ENCODE measurements at places on chromosomes 6 and 20.
A peak's percentile ranks its signal among the peaks of the same experiment; 100 is the strongest.

- no peak for DNase-seq
These were observed 22.3 kb downstream of the COL20A1 start for GRCh38 chr20:63315240-63315689.

DNA sequence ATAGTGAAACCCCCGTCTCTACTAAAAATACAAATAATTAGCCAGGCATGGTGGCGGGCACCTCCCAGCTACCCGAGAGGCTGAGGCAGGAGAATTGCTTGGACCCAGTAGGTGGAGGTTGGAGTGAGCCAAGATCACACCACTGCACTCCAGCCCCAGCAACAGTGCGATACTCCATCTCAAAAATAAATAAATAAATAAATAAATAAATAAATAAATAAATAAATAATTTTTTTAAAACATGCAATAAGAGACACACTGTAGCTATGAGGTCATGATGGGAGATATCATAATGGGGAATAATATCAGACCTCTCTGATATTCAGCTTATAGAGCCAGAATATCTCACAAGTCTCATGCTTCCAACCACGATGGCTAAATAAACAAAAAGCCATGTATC, 82.3 kb downstream of the CD24 start:
- DNase-seq: no peak

DNA sequence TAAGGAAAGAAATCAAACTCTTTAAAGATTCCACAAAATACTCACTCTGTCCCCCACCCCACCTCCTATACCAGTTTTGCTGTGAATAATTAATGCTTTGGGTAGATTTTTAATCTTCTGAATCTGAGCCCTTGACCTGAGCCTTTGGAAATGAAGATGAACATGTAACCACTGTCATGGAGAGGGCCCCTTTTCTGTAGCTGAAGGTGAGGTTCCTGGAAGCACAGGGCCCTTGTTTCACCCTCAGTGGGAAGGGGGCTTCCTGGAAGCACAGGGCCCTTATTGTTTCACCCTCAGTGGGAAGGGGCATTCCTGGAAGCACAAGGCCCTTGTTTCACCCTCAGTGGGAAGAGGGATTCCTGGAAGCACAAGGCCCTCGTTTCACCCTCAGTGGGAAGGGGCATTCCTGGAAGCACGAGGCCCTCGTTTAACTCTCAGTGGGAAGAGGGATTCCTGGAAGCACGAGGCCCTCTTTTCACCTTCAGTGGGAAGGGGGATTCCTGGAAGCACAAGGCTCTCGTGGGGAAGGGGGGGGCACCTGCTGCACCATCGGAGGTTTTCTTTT, 75.7 kb downstream of the DACT2 start:
- DNase-seq: no peak

- no peak for DNase-seq
These were observed 50.8 kb downstream of the EYA2 start for GRCh38 chr20:46945465-46945864.

GRCh38 chr6:65289491-65289890, 417.5 kb downstream of the EYS start:
- DNase-seq: no peak

DNA sequence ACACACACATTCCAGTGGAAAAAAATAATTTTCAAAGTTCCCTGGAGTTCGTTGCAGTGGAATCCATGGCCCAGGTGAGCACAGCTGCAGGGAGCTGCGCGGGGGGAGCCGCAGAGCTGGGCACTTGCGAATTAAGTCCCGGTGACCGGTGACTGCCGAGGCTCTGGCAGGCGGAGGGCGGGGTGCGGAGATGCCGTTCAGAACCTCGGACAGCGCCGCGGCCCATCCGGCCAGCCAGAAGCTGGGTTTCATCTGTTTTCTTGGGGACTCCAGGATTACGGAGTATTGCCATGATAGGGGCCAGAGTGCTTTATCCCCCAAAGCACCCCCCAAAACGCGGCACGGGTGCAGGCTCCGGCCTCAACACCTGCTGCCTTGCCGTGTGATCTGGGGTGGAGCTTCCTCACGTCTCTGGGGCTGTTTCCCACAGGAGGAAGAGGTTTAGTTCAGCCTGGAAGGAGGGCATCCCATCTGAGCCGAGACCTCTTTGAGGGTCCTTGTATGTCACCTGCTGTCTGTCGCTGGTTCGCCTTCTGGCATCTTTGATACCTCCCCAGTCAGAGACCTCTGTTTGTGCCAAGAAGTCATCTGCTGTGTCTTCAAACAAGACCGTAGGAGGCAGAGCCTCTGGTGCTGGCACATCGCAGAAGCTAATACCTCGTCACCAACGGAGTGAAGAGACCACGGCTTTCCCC, 99.4 kb downstream of the YTHDF1 start:
- DNase-seq: peak; percentile 44

Measured in right renal pelvis (tissue), 4 donors.